ENCODE measurements at places on chromosomes 11 and 22. TPM values are rescaled to one million over a fixed set of nuclear protein-coding genes. Genes with fewer than 3 reads are reported as not detected.

Gene CDC42EP2
- 15.4 TPM for polyA plus RNA-seq

DNA sequence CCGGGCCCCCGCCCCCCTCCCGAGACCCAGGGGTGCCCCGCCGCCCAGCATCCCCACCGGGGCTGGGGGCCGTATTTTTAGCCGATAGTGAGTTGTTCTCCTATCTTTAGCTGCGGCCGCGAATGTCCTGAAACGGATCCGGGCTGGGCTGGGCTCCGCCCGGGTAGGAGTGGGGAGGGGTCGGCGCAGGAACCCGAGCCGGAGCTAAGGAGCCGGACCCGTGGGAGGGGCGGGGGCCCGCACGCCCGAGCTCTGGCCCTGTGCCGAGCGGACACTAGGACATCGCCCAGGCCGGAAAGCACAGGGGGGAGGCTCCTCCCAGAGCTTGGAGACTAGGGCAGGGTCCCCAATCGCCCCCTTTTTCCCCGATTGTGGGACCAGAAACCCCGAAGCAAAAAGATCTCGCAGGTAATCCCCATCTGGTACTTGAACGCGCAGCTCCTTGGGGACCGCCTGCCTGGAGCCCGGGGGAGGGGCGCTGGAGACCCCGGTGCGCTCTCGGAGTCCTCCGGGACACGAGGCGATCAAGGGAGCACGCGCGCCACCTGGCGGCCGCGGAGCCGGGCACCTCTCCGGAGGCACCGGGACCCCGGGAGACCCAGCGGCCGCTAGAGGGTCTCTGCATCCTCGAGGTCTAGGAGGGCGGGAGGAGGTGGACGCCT is 669 bp downstream of the CDC42EP2 start:
- peak overlapping the region; percentile 98 for H3K4me3 ChIP-seq
- H3K4me1 ChIP-seq, result peaks cover 69% of the 10 kb centered on the region
- no peaks in the 10 kb centered on the region for H3K36me3 ChIP-seq

DNA sequence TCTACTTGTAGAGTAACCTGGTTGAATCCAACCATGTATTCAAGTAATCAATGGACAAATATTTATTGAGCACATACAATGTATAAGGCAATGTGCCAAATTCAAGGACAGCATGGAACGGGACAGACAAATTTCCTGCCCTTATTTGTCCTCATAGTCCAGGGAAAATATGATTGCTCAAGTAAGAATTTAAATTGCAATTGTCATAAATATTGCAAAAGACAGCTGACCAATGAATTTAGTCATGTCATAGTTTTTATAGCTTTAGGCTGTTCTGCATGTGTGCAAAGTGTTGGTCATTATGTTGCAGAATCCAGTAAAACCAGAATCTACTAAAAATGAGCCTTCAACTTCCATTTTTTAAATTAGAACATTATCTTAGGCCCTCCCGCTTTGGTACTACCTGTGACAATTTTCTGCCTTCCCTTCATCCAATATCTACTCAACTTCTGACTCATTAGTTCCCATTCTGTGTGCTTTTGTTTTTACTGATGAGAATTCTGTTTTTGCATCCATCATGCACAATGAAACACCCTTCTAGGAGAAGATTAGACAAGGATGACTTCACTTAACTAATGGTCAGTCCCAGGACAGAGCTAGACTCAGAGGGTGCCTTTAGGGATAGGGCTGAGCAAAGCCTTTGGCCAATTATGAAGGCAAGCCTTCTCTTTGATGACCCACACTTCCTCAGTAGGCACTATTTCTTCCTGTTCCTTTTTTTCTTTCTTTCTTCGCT is 45.8 kb upstream of the FIBIN start:
- no peaks in the 10 kb centered on the region for H3K36me3 ChIP-seq
- no peak overlapping the region for H3K4me3 ChIP-seq
- no peaks in the 10 kb centered on the region for H3K27me3 ChIP-seq
- no peaks in the 10 kb centered on the region for H3K4me1 ChIP-seq
- no peak for DNase-seq
- no peak overlapping the region for H3K27ac ChIP-seq

- no peak overlapping the region for H3K27ac ChIP-seq
- DNase-seq, result no peak
- no peaks in the 10 kb centered on the region for H3K36me3 ChIP-seq
- H3K27me3 ChIP-seq, result no peaks in the 10 kb centered on the region
- peaks cover 33% of the 10 kb centered on the region for H3K4me1 ChIP-seq
- no peak overlapping the region for H3K4me3 ChIP-seq
Measured at GRCh38 chr11:119511614-119512306, 88.8 kb upstream of the THY1 start.

- no peak overlapping the region for H3K27ac ChIP-seq
- H3K27me3 ChIP-seq, result no peaks in the 10 kb centered on the region
- peaks cover 77% of the 10 kb centered on the region for H3K36me3 ChIP-seq
- no peaks in the 10 kb centered on the region for H3K4me1 ChIP-seq
- no peak overlapping the region for H3K4me3 ChIP-seq
Measured at GRCh38 chr22:21961127-21961867, 8.6 kb upstream of the PPM1F start.

DNA sequence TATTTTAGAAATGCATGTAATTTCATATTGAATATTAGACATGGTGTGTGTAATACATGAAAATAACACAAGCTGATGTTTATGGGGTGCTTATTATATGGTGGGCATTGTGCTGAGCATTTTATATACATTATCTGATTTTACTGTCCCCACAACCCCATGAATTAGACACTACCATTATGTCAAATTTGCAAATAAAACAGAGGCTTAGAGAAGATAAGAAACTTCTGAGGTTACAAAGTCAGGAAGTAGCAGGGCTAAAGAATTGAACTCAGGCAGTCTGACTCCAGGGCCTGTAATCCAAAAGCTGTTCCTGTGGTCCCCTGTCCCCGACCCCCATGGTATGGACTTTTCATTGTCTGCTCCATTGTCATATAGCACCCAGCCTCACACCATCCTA is 49.4 kb upstream of the NAV2 start:
- no peak overlapping the region for H3K4me3 ChIP-seq
- no peaks in the 10 kb centered on the region for H3K36me3 ChIP-seq
- peaks cover 15% of the 10 kb centered on the region for H3K4me1 ChIP-seq
- no peaks in the 10 kb centered on the region for H3K27me3 ChIP-seq
- H3K27ac ChIP-seq, result no peak overlapping the region

Gene HORMAD2
- not detected for polyA plus RNA-seq

Gene BTG4
- polyA plus RNA-seq, result not detected

Gene DNAJB7
- polyA plus RNA-seq, result not detected

Gene ELMOD1
- not detected for polyA plus RNA-seq

GRCh38 chr11:12240677-12241076 is 130.3 kb downstream of the MICAL2 start:
- H3K27ac ChIP-seq, result no peak overlapping the region
- DNase-seq, result no peak
- no peak overlapping the region for H3K4me3 ChIP-seq
- no peaks in the 10 kb centered on the region for H3K27me3 ChIP-seq
- peaks cover 100% of the 10 kb centered on the region for H3K36me3 ChIP-seq
- H3K4me1 ChIP-seq, result no peaks in the 10 kb centered on the region

Gene UBE2L3
- polyA plus RNA-seq, result 69.6 TPM

- H3K27me3 ChIP-seq, result no peaks in the 10 kb centered on the region
- no peak overlapping the region for H3K4me3 ChIP-seq
- no peaks in the 10 kb centered on the region for H3K36me3 ChIP-seq
- H3K27ac ChIP-seq, result no peak overlapping the region
Measured at GRCh38 chr11:4191031-4191571, 96.5 kb downstream of the RRM1 start.

Gene MS4A14
- polyA plus RNA-seq, result 6.8 TPM

Gene IL17REL
- polyA plus RNA-seq, result not detected

Gene FGF4
- polyA plus RNA-seq, result not detected

DNA sequence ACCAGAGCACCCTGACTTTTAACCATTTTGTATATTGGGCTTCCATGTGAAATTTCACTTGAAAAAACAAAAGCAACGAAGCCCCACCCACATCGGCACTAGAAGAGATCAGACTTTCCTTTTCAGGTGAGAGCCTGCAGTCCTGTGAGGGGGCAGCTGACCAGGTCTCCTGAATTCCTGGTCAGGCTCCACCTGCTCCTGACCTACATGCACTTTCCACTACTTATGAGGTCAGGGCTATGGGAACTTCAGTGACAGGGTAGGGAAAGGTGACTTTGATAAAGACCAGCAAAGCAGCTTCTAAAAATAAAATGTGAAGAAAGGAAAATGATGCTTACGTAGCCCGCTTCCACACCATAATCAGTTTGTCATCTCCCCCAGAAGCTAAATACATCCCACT is 24.7 kb downstream of the HIRA start:
- H3K27ac ChIP-seq, result no peak overlapping the region
- no peak for DNase-seq
- no peaks in the 10 kb centered on the region for H3K4me1 ChIP-seq
- no peak overlapping the region for H3K4me3 ChIP-seq
- H3K36me3 ChIP-seq, result peaks cover 92% of the 10 kb centered on the region

DNA sequence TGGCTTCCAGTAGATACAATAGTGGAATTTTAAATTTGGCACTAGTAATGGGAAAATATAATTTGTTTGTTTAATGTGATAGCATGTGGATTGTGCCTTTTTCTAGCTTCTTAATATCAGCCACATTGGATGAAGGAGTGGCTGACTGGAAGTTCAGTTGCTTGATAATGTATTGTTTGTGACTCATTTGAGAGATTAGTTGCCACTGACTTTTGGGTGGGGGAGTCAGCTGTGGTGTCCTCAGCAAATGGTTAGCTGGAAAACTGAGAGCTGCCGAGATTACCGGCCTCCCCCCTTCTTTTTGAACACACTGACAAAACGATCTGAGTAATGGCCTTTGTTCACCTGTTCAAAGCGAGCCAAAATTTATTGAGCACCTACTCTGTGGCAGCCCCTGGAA is 5.5 kb downstream of the JAM3 start:
- DNase-seq, result no peak
- H3K4me1 ChIP-seq, result peaks cover under 1% of the 10 kb centered on the region
- no peak overlapping the region for H3K4me3 ChIP-seq
- peaks cover 20% of the 10 kb centered on the region for H3K27me3 ChIP-seq

GRCh38 chr11:34356576-34356912 is 1.3 kb downstream of the ABTB2 start:
- no peak for DNase-seq
- no peak overlapping the region for H3K27ac ChIP-seq
- peaks cover 39% of the 10 kb centered on the region for H3K4me1 ChIP-seq
- no peaks in the 10 kb centered on the region for H3K36me3 ChIP-seq

DNA sequence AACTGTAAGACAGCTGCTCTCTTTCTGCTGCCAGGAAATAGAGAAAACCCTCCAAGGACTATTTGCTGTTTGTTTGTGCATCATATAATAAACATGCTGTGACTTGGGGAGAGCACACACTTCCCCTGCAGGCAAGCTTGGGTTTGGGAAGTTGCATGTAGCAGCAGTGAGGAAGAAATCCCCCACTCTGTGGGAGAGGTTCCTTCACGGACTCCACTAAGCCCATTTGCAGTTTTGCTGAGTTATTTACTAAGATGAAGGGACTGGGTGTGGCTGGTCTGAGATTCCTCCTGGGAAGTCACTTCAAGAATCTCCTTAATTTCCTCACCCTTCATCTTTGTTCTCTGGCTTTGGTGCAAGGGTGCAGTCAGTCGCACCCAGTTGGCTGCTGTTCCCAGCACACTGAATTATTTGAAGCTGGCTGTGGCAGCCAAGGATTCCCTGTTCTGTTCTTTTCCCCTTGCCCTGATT is 104.9 kb downstream of the ARFGAP2 start:
- H3K27me3 ChIP-seq, result no peaks in the 10 kb centered on the region
- DNase-seq, result no peak
- no peak overlapping the region for H3K4me3 ChIP-seq
- no peaks in the 10 kb centered on the region for H3K36me3 ChIP-seq
- H3K27ac ChIP-seq, result no peak overlapping the region

Gene VSIG10L2
- polyA plus RNA-seq, result not detected

GRCh38 chr11:57357856-57358255 is 19.7 kb downstream of the P2RX3 start:
- DNase-seq, result no peak
- H3K4me3 ChIP-seq, result no peak overlapping the region
- H3K4me1 ChIP-seq, result peaks cover 26% of the 10 kb centered on the region
- H3K27ac ChIP-seq, result no peak overlapping the region
- H3K36me3 ChIP-seq, result no peaks in the 10 kb centered on the region

- no peak for DNase-seq
- no peaks in the 10 kb centered on the region for H3K4me1 ChIP-seq
- no peak overlapping the region for H3K4me3 ChIP-seq
- peaks cover 97% of the 10 kb centered on the region for H3K36me3 ChIP-seq
- H3K27me3 ChIP-seq, result no peaks in the 10 kb centered on the region
- H3K27ac ChIP-seq, result no peak overlapping the region
Measured at GRCh38 chr11:13699870-13700269, 31.4 kb downstream of the FAR1 start.

DNA sequence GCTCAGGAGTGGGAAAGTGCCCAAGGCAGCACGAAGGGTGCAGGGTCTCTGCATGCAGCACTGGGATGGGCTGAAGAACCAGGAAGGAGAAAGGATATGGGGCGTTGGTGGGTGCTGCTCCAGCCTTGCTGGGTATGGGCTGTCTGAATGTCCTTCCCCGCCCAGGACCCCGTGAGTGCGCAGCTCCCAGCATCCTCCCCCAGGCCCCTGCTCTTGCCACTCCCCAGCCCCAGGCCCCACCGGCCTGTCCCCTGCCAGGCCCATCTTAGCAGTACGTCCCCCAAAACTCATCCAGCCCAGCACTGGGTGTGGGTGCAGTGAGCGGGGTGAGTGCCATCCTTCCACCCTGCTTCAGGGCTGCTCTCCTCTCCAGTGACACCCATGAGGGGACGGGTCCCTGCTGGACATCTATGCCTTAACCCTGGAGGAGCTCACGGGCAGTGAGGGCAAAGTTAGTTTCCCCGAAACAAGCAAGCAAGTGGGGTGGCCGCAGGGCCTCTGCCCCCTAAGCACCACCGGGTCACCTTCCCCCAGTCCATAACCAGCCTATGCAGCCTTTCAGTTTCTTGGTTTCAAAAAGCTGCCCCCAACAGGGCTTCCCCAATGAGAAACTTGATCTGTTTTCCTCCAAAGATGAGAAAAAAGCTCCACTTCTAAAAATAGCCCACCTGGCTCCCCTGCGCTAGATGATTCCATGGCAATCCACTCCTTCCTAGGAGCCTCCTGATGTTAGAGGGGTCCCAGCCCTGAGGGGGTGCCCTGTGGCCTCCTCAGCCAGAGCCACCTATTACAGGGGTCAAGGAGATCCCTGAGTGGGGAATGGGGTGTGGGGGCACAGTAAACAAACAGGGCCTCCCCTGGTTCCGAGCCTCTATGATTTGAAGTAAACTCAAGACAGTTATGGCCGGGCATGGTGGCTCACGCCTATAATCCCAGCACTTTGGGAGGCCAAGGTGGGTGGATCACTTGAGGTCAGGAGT is 103.8 kb downstream of the MORC2 start:
- no peaks in the 10 kb centered on the region for H3K36me3 ChIP-seq
- H3K27me3 ChIP-seq, result no peaks in the 10 kb centered on the region
- peak; percentile 1 for DNase-seq
- no peaks in the 10 kb centered on the region for H3K4me1 ChIP-seq

DNA sequence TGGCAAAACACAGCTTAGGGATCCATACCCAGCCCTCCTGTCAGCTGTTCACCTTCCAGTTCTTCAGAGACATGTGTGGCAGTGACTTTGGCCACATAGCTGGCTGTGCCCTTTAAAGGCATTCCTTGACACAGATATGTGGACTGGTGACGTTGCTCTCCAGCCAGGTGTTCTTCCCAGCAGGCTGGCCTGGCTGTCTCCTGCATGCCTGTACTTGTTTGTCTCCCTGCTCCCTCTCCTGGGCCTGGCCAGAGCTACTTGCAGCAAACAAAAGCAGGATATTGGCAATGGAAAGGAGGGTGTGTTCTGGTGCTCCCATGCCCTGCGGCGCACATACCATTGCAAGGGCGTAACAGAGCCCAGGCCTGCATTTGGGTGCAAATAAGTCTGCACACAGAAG is 38.3 kb downstream of the PIK3IP1 start:
- H3K4me1 ChIP-seq, result no peaks in the 10 kb centered on the region
- no peak overlapping the region for H3K4me3 ChIP-seq
- peaks cover 11% of the 10 kb centered on the region for H3K36me3 ChIP-seq
- no peaks in the 10 kb centered on the region for H3K27me3 ChIP-seq
- no peak for DNase-seq

All from CD14-positive monocyte (primary cell).